Keratinocyte (primary cell): ENCODE measurements at places on chromosomes 4 and X.

DNA sequence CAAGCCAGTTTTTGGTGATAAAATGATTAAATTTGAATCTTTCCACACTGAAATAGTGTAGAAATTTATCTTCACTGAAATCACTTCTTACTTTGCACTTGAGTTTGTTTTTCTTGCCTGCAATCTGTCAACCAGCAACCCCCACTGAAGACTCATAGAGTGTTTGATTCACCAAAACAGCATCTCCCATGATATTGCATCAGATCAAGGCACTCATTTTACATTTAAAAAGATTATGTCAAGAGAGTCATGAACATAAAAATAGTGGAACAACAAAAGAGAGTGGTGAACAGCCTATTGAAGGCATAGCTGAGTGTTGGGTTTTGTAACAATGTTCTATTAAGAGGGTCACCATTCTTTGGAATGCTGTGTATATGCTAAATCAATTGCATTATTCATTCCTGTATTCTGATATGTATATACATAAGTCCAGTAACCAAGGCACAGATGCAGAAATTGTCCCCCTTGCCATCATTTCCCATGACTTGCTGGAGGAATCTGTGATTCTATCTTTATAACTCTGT, 1934.9 kb downstream of the ARAP2 start:
- DNase-seq = no peak

DNA sequence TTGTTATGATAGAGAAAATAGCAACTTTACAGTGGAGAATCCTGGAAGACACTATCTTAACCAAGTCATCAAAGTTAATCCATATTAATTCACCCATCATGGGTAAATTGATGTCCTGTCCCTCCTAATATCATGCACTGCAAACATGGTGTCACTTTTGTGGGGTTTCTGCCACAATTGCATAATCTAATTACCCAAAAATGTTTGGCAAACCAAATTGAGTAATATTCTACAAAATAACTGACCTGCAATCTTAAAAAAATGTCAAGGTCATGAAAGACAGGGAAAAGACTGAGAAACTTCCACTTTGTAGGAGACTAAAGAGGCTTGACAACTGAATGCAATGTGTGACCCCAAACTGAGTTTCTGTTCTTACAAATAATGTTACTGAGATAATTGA, 37.1 kb upstream of the PLAC8 start:
- DNase-seq = no peak

- DNase-seq = no peak
These were observed 500.0 kb downstream of the SPRY1 start for GRCh38 chr4:123896446-123897071.

DNA sequence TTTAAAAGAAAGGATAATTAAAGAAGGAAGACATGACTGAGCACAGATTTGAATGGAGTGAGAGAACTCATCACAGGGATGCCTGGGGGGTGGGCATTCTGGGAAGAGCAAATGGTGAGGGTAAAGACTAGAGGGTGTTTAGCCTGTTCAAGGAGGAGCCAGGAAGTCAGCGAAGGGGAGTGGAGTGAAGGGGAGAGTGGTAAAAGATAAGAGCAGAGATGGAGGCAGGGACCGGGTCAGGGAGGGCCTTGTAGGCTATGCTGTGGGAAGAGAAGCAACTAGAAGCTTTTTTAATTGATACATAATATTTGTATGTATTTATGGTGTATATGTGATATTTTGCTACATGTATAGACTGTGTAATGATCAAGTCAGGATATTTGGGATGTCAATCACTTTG, 2.2 kb upstream of the VGLL1 start:
- no peak for DNase-seq

DNA sequence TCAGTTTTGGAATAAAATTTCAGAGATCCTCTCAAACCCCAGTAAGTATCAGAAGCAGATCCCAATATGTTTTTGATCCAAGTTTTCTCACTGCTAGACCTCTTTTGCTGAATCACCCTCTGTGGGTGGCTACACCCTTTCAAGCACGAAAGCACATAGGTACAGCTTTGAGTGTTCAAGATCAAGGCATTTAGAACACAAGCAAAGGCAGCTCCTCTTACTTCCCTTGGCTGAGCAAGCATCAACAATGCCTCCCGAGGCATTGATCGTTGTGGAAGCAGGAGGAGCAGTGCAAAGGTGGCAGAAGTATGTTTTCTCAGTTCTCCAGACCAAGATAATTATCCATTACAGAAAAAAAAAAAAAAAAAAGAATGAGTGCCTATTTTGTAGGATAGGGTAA, 72.0 kb upstream of the TSPAN7 start:
- no peak for DNase-seq

DNA sequence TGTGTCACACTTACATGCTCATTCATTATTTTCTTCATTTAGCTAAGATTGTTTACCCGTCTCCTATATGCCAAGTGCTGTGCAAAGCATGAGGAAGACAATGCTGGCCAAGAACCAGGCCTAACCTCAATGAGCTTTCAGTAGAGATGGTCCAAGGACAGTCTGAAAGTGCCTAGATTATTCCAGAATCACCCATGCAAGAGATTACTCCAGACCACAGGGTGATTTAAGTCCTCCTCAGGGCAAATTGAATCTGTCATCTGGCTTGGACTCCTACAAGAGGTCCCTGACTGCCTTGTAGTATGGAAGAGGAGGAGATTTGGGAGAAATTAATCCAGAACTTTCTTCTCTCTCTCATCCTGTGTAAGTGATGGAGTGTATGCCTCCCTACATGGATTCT, 99.4 kb upstream of the NDP start:
- DNase-seq = no peak

- no peak for DNase-seq
These were observed 681 bp upstream of the UPF3B start for GRCh38 chrX:119853444-119853843.

DNA sequence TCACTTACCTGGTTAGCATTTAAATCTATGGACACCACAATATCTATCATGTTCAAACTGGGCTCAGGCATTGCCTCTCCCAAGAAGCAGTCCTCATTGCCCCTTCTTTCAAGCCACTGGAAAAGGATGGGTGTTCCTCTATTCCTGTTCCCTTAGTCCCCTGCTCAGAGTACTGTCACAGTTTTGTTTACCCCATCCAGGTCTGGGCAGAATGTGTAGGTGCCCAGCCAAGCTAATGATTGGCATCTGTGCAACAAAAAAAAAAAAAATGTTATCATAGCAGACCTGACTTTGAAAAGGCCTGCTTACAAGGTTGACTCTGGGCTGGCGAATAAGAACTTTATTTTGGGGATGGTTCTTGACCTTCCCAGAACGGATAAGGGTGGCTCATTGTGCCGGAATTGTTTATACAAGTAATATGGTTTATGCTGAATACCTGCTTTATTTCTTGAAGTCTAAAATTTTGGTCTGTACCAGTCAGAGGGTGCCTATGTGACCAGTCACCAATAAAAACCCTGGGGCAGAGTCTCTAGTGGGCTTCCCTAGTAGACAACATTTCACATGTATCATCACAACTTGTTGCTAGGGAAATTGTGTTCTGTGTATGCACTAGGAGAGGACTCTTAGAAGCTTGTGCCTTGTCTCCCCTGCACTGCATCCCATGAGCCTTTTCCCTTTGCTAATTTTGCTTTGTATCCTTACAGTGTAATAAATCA, 47.9 kb downstream of the JADE3 start:
- no peak for DNase-seq

DNA sequence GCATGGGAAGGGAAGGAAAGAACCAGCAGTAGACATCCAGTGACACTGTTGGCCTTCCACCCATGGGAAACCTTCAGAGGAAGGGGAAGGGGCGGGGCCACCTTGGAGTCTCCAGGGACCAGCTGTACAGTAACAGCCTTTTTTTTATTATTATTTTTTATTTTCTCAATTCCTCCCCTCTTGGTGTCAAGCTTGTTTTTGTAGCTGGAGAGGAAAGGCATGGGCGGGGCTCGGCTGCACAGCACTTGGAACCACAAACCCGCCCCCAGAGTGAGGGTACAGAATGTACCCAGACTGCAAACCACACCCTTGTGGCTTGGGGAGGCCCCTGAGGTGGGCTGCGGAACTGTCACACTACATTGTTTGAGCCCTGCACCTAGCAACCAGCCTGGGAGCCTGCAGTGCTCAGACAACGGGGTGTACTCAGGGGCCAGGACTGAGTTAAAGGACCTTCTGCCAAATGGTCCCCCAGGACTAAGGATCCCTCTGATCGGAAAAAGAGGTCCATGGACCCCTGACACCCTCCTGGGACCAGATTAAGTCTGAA, 45.7 kb downstream of the PRPS1 start:
- DNase-seq = no peak

GRCh38 chr4:4656977-4657376, 115.1 kb upstream of the STX18 start:
- DNase-seq = no peak
